ENCODE measurements at places on chromosomes 3 and 15.

GRCh38 chr3:153752405-153753027 lies 368.7 kb upstream of the ARHGEF26 start:
- DNase-seq = no peak

DNA sequence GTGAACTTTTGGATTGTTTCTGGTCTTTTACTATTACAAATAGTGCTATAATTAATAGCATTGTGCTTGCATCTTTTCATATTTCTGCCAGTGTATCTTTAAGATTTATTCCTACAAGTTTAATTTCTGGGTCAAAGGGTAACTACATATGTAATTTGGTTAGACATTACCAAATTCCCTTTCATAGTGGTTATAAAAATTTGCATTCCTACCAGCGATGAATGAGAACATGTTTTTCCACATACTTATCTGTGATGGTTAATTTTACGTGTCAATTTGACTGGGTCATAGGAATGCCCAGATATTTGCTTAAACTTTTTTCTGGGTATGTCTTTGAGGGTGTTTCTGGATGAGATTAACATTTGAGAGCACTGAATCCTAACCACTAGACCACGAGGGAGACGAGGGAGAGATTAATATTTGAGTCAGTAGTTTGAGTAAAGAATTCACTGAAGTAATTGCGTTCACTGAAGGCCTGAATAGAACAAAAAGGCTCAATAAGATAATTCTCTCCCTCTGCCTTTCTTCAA lies 132.3 kb upstream of the NEO1 start:
- DNase-seq = no peak

DNA sequence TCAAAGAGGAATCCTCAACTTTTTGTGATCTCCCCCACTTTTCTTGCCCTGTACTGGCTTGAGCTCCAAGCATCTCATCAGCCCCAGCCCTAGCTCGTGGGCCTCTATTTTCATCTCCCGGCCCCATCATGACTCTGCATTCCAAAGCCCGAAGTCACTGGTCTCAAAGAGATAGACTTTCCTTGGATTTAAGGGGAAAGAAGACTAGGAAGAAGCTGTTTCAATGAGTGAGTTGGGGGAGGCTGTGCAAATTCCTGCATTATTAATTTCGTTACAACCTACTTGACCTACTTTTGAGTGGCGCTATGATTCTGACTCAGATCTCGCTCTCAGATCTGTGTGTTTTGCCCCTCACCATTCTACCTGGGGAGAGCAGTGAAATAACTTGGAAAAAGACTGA lies 266.6 kb upstream of the TBL1XR1 start:
- DNase-seq = no peak

DNA sequence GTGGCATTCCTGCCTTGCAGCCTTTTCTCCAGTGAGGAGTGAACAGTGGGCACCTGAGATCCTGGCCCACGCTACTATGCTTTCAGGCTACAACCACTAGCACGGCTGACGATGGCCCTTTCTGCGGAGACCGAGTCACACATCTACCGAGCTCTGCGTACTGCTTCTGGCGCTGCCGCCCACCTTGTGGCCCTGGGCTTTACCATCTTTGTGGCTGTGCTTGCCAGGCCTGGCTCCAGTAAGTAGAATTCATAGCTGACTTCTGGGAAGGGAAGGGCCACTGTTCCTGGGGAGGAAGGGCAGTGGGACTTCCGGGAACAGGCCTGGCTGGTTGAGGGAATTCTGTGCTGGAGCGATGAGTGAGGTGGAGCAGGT lies 648 bp downstream of the CYB561D2 start:
- no peak for DNase-seq

- no peak for DNase-seq
Observed at GRCh38 chr3:51585197-51585596, 46.7 kb downstream of the RAD54L2 start.

DNA sequence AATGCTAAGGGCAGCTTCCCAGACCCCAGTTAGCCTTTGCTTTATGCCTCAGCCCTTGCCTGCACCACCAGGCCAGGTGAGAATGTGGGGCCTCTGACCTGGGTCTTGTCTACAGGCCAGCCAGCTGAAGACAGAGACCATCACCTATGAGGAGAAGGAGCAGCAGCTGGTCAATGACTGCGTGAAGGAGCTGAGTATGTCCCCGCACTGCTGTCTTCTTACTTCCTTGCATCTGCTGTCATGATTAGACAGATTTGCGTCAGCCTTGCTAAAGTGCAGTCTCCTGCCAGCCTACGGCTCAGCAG lies 74.6 kb downstream of the CCK start:
- DNase-seq = no peak

DNA sequence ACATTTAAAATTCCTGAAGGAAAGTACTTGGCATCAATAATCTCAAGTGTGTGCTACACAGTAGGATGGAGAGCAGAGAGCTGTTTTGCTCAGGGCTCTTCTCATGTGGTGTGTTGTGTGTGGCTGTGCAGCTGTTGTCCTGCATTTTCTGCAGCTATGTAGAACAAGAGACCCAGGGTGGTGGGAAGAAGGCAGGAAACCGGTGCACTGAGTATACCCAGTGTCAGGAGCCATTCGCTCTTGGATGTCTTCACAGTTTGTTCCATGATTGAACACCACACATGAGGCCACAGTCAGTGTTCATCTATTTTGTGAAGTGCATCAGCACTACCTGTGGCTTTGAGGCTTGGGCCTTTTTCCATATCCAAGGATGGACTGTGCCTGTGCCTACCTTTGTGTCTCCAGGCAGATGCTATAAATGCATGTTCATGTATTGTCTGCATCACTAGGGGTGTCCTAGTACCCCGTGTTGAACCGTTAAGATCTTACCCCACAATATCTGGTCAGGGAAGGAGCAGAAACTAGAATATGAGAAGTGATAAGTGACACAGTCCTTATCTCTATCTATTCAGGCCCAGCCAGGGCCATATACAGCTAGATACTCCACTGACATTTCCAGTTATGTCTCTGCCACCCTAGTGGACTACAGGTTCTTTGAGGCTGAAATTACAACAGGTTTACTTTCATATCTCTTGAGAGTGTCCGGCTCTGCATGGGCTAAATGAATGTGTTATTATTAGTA lies 194.3 kb downstream of the NR2F2 start:
- no peak for DNase-seq

- DNase-seq = no peak
Observed at GRCh38 chr3:132198516-132198915, 118.7 kb upstream of the ACP3 start.
